ENCODE measurements at places on chromosomes 2 and 18. TPM values are rescaled to one million over a fixed set of nuclear protein-coding genes. Genes with fewer than 3 reads are reported as not detected.

DNA sequence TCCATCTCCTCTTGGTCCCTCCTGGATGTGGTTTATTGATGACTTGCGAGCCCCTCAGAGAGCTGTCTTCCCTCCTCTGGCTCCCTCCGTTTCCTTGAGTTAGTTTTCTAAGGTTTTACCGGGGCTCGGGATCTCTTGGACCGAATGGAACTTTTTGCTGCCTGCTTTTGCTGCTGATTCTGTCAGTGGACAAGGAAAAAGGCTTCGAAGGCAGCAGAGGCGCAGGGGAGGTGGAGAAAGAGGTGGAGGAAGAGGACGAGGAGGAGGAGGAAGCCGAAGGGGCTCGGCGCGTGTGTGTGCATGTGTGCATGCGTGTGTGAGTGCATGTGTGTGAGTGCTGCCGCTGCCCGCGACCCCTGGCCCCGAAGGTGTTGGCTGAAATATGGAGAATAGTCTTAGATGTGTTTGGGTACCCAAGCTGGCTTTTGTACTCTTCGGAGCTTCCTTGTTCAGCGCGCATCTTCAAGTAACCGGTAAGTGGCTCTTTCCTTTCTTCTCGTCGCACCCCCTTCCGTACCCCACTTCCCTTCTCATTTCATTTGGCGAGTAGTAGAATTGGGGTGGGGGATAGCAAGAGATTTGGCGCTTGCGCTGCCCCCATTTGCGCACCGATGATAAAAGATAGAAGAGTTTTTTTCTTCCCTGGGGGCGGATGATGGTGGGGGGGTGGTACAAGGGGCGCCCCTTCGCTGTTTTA is 557 bp downstream of the DCC start:
- DNase-seq = no peak

- no peak for DNase-seq
Measured at GRCh38 chr2:50957896-50958295, 74.0 kb downstream of the NRXN1 start.

- no peak for DNase-seq
Measured at GRCh38 chr2:39640107-39640506, 25.6 kb upstream of the TMEM178A start.

GRCh38 chr2:86610871-86611270 is 12.8 kb downstream of the RNF103 start:
- DNase-seq = no peak

DNA sequence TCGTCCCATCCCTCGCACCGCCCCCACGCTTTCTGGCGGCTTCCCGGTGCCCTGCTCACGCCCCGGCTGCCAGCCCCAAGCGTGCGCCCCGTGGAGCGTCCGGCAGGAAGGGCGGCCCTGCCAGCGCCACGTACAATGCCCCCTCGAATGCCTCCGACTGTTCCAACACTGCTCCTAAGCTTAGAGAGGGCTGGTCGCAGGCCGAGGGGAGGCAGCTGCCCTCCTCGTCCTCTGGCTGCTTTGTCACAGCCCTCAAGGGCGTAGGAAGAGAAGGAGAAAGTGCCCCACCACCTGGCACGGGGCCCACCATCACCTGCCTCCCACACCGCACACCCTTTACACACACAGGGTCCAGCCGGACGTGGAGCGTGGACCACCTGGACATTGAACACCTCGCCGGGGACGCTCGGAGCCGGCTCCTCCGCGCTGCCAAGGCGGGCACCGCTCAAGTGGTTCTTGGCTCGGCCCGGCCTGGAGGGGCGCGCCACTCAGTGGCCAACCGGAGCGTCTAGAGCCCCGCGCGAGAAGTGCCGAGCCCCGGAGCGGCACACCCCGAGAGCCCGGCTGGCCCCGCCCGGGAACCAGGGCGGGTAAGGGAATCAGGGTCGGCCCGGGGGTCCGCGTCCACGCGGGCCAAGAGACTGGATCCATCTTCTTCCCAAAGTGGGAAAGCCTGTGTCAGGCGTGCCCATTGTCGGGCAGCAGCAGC is 830 bp downstream of the DNER start:
- no peak for DNase-seq

DNA sequence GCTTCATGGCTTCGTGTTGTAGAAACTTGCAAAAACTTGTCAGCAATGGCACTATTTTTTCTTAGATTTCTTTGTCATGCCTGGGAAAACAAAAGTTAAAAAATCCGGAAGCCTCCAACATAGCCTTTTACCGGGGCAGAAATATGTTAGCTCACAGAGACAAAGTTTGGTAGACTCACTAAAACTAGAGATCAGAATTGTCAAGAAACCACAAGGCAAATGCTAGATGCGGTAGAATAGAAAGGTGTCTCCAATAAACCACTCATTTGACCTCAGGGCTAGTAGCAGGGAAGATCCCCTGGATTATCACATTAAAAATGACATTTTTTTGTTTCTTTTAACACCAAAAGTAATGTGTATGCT is 405 bp downstream of the CASP10 start:
- no peak for DNase-seq

- peak; percentile 19 for DNase-seq
Measured at GRCh38 chr2:206642075-206643025, at the start of gene FAM237A. FAM237A (plus strand) TSS chr2:206642487; CDS start chr2:206644237, 1,750 bp downstream.

DNA sequence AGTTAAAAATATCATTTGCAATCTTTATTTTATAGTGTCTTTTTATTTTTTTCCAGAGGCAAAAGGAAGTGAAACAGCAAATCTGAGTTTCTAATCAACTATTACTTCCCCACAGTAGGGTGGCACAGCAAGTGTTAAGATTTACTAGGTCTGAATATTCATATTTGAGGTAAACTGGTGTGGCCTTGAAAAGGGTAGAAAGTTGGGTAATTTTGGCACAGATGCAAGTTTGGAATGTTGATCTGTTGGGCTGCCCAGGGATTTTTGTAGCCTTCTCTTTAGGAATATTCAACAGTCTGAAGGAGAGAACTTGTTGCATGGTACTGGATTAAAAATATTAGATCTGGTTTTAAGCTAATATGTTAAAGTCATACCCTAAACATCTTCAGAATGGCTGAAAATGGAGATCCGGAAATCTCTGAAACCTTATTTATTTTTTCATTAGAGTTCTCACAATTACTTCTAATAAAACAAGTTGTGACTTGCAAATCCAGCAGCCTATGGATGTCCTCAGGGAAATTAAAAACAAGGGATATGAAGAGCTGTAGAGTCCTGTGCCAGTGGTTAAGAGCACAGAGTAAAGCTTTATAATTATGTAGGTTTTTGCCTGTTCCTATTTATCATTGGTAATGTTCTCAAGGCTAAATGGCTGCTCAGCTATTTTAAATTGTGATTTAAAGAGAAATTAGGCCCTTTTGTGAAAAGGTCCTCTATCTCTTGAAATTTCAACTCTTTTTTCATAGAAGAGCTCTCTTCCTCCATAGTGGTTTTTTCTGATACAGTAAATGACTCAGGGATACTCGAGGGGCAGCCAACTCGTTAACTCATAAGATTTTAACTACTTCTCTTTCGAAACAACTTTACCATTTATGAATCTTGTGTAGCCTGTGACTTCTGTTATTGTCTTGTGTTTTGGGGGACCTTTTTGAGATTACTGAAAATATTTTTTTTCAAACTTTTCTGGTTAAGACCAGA is 11.0 kb downstream of the TANK start:
- no peak for DNase-seq

GRCh38 chr2:203909974-203910373 is 26.6 kb upstream of the ICOS start:
- DNase-seq = no peak

GRCh38 chr18:35592298-35592697 is 10.8 kb downstream of the GALNT1 start:
- DNase-seq = no peak

GRCh38 chr2:11393711-11394236 is 49.3 kb upstream of the ROCK2 start:
- DNase-seq = no peak

DNA sequence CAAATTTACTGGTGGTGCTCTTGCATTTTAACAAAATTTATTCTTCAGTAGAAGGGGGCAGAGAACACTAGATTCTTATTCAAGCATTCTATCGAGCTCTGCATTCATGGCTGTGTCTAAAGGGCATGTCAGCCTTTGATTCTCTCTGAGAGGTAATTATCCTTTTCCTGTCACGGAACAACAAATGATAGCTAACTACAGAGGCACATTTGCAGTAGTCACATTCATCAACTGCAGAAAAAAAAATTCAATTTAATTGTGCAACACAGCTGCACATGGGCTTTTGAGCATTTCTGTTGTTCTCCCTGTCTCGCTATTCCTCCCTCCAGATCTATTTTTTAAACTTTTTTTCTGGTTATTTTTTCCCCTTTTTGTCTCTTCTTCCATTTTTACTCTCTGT is 13.0 kb upstream of the DLX1 start:
- no peak for DNase-seq

GRCh38 chr18:68735483-68736343 is 20.8 kb upstream of the TMX3 start:
- no peak for DNase-seq

GRCh38 chr2:71865391-71865965 is 282.2 kb downstream of the CYP26B1 start:
- no peak for DNase-seq

DNA sequence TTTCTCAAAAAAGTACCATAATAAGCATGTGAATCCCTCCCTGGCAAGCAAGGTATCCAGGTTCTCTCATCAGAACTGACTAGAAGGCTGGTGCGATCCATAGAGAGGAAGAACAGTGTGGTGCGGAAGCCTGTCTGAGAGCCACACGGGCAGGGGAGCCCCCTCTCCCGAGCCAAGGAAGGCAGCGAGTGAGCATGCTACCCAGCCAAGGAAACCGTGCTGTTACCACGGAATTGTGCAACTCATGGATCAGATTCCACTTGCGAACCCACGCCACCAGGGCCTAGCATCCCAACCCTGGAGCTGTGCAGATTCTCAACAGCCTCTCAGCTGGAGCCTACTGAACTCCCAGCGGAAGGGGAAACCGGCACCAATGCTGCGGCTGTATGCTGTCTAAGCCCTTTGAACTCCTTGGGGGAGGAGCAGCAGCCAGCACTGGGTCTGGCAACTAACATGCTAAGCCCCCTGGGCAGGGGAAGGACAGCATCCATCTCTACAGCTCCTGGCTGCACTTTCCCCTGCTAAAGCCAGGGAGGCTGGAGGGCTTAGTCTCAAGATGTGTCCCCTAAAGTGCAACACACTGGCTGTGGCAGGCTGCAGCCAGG is 823.1 kb downstream of the EPHA4 start:
- DNase-seq = no peak

The UPP2 gene
- not detected for total RNA-seq

The CCDC85A gene
- not detected for total RNA-seq

The KCNE4 gene
- total RNA-seq = not detected

The DES gene
- not detected for total RNA-seq

The RRM2 gene
- total RNA-seq = 682 TPM

The DUSP2 gene
- total RNA-seq = 202 TPM

The HOXD9 gene
- not detected for total RNA-seq

The TMEM198 gene
- total RNA-seq = 6.1 TPM

All from activated naive CD4-positive, alpha-beta T cell treated with anti-CD3 and anti-CD28 coated beads, Interleukin-2, amount 50 U/mL, for 72 hours (primary cell).